ENCODE measurements at places on chromosomes 7 and 10.

GRCh38 chr10:61830846-61831273 lies 70.6 kb upstream of the ARID5B start:
- DNase-seq: no peak

GRCh38 chr10:123621916-123622315 lies 44.2 kb upstream of the GPR26 start:
- no peak for DNase-seq

DNA sequence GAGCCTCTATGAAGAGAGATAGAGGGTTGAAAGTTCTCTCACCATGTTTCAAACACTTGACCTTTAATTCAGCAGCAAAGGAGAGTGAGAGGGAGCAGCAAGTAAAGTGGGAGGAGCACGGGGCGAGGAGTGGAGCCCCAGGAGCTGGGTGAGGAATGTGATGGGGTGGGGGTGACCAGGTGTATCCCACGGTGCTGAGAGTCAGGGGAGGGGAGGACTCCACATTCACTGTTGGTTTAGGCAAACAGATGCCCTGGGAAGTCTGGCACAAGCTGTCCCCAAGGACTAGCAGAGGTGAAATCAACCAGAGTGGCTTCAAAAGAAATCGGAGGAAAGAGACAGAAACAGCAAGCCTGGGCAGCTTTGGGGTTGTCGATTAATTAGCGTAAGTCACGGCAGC lies 101.8 kb upstream of the PITRM1 start:
- no peak for DNase-seq

GRCh38 chr7:85596827-85597226 lies 410.0 kb upstream of the SEMA3D start:
- no peak for DNase-seq

DNA sequence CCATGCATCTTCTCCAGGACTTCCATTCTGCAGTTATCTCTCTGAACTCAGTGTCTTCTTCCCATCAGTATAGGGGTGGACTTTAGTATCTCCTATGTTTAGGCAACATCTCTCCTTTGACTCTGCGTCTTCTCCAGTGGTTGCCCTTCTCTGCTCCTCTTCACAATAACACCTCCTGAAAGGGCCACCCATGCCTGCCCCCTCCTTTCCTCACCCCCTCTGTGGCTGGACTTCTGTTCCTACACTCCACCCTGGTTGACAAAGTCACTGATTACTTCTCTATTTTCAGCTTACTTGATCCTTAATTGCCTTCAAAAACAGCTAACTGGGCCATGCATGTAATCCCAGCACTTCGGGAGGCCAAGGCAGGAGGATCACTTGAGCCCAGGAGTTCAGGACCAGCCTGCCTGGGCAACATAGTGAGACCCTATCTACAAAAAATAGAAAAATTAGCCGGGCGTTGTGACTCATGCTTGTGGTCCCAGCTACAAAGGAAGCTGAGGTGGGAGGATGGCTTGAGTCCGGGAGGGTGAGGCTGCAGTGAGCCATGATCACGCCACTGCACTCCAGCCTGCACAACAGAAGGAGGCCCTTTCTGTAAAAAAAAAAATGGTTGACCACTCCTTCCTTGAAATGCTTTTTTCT lies 13.7 kb downstream of the SRGN start:
- DNase-seq: no peak

DNA sequence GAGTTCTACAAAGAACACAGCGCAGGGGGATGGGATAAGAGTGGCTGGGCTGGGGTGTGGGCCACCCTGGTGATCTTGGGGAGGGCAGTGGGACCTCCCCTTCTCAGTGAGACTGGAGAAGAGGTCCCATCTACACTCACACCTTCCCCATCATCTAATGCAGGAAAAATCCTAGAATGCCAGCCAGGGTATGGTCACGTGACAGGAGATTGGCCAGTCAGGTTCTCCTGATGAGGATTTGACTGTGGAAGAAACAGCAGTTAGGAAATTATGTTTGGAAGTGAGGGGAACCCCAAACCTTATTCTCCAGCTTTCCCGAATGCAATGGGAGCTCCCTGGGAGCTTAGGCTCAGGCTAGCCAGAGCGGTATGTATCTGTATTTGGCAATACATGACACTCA lies 158.8 kb upstream of the GRB10 start:
- no peak for DNase-seq

GRCh38 chr10:43906490-43906889 lies 257.8 kb upstream of the ZNF32 start:
- DNase-seq: no peak

DNA sequence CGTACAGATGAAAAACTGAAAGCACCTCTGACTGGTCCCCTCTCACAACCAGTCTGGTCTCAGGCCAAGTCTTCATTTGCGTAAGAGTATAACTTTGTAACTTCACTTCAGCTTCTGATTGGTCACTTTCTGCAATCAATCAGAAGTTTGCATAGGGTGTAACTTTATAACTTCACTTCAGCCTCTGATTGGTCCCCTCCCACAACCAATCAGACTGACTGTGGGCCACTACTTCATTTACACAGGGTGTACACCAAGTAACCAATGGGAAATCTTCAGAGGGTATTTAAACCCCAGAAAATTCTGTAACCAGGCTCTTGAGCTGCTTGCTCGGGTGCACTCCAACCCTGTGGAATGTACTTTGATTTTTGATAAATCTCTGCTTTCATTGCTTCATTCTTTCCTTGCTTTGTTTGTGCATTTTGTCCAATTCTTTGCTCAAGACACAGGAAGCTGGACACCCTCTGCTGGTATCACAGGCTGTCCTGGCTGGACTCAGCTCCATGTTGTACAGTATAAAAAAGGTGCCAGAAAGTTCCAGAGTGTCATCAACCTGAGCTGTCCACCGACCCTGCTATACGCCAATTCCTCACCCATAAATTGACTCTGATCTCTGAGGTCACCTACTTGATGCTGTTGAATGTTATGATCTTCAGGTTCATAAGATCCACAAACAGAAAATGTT lies 74.5 kb downstream of the COBL start:
- DNase-seq: no peak

All from stromal cell of bone marrow (primary cell).